Ascending aorta (tissue), 2 donors: ENCODE measurements at places on chromosomes 5 and 9.

- H3K27ac ChIP-seq = no peak overlapping the region
- no peaks in the 10 kb centered on the region for H3K27me3 ChIP-seq
- no peaks in the 10 kb centered on the region for H3K36me3 ChIP-seq
- DNase-seq = no peak
Observed at GRCh38 chr5:123455640-123456039, 32.4 kb upstream of the CEP120 start.

GRCh38 chr5:134642931-134643530, 5.6 kb upstream of the SEC24A start:
- DNase-seq = no peak
- no peak overlapping the region for H3K4me3 ChIP-seq
- H3K4me1 ChIP-seq = peaks cover 5% of the 10 kb centered on the region

DNA sequence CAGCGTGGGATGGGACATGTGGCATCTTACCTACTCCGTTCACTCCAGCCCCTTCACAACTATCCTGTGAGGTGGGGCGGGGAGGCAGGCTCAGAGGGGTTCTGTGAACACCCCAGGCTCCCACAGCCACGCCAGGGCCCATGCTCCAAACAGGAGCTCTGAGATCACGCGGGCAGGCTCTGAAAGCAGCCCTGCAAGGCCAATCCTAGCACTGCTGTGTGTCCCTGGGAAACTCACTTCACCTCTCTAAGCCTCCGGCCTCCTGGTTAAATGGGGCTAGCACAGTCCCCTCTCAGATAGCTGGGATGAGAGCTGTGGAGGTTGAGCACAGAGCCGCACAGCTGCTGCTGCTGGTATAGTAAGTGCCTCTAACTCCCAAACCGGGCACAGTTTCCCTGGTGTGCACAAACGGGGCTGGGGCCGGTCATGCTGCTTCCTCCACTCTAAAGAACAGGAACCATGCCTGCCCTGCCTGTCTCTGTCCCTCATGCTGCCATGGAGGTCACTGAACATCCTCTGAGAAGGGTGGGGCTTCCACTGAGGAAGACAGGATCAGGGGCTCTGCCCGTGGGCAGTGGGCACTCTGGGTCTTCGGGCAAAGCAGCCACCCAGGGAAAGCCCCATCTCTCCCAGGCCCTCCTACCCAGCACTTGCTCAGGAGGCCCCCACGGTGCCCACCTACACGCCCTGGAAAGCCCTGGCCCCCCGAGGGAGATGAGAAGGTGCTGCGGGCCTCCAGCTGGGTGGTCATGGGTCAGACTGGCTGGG, 13.0 kb upstream of the ASS1 start:
- H3K27ac ChIP-seq = no peak overlapping the region
- peaks cover 3% of the 10 kb centered on the region for H3K4me1 ChIP-seq
- H3K27me3 ChIP-seq = peaks cover 9% of the 10 kb centered on the region
- H3K36me3 ChIP-seq = no peaks in the 10 kb centered on the region

GRCh38 chr5:116068028-116068632, 16.7 kb upstream of the COMMD10 start:
- no peaks in the 10 kb centered on the region for H3K4me1 ChIP-seq
- H3K36me3 ChIP-seq = no peaks in the 10 kb centered on the region
- H3K27ac ChIP-seq = no peak overlapping the region
- H3K4me3 ChIP-seq = no peak overlapping the region
- H3K27me3 ChIP-seq = no peaks in the 10 kb centered on the region

DNA sequence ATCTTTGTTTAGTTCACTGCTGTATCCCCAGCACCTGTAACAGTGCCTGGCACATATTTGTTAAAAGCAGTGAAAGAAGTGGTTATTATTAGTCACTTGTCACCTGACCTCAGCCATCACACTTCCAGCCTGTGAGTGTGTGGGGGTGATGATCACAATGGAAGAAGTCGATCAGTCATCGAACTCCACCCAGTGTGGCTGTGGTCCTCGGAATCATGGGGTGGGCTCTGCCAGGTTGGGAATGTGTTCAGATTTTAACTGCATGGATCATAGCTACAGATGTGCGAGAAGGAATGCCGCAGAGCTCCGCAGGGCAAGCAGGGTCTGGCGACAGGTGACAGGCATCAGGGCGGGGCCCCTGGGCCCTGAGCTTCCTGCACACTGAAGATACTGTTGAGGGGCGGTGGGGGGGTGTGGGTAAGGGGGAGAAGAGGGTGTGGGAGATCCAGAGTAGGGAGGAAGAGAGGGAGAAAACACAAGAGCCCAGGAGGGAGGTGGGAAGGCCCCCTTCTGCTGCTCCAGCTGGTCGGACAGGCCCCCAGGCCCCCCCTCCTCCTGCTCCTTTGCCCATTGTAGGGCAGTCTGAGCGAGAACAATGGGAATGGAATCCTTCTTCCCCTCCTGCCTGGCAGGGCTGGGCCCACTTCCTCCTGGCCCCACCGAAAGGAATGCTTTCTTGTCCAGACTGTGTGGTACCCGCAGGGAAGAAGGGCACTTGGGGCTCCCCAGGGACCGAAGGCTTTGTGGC, 89.6 kb downstream of the SPRY4 start:
- no peaks in the 10 kb centered on the region for H3K36me3 ChIP-seq
- H3K4me3 ChIP-seq = no peak overlapping the region
- DNase-seq = no peak

- H3K4me3 ChIP-seq = no peak overlapping the region
- H3K4me1 ChIP-seq = no peaks in the 10 kb centered on the region
- H3K27me3 ChIP-seq = no peaks in the 10 kb centered on the region
- H3K36me3 ChIP-seq = no peaks in the 10 kb centered on the region
- no peak for DNase-seq
- H3K27ac ChIP-seq = no peak overlapping the region
Observed at GRCh38 chr5:137612576-137612975, 113.5 kb upstream of the SPOCK1 start.

GRCh38 chr5:203246-203930, 12.1 kb downstream of the LRRC14B start:
- DNase-seq = no peak
- peaks cover 18% of the 10 kb centered on the region for H3K36me3 ChIP-seq
- no peak overlapping the region for H3K27ac ChIP-seq
- no peaks in the 10 kb centered on the region for H3K27me3 ChIP-seq
- no peak overlapping the region for H3K4me3 ChIP-seq

GRCh38 chr5:65050826-65051498, 282.2 kb downstream of the CWC27 start:
- H3K4me3 ChIP-seq = no peak overlapping the region
- peak overlapping the region; percentile 4 for H3K27ac ChIP-seq
- no peaks in the 10 kb centered on the region for H3K27me3 ChIP-seq
- no peak for DNase-seq
- no peaks in the 10 kb centered on the region for H3K36me3 ChIP-seq

- peak; percentile 80 for DNase-seq
- H3K4me3 ChIP-seq = peak within 1 kb of the TSS; percentile 64
- no peaks in the 10 kb centered on the region for H3K36me3 ChIP-seq
- peaks cover 6% of the 10 kb centered on the region for H3K27me3 ChIP-seq
- H3K4me1 ChIP-seq = peaks cover 8% of the 10 kb centered on the region
Observed at GRCh38 chr5:55172937-55173686, at the start of gene CDC20B. Gene CDC20B, minus strand, starts transcription at chr5:55173177. Its CDS starts 177 bp downstream, at chr5:55173000.

GRCh38 chr5:60673334-60673733, 26.6 kb downstream of the DEPDC1B start:
- H3K36me3 ChIP-seq = no peaks in the 10 kb centered on the region
- DNase-seq = no peak
- H3K4me1 ChIP-seq = no peaks in the 10 kb centered on the region

DNA sequence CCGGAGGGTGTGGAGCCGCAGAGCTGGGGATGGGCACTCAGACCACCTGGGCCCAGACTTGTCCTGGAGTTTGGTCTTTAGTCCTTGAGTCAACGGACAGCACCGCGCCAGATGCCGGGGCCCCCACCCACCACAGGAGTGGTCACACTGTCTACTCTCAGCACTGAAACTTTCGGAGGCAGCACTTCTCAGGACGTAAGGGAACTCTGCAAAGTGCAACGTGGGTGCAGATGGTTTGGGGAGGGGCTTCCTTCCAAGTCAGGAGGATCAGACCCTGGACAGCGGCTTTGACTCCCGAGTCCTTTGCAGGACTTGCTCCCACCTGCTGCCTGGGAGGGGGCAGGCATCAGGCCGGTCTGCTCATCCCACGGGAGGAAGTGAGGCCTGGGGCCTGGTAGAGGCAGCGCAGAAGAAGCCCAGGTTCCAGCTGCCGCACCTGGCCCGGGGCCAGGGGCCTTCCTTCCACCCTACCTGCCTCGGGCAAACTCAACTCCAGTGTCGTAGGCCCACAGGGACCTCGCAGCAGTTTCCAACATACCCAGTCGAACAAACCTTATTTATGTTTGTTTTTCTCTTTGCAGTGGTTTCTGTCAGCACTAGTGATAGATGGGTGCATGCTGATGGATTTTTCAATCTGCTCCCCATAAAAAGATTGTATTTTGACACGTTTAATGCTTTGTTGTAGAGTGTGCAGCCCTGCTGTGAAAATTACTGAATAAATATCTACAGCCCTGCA, 149.8 kb upstream of the PPP1R26 start:
- no peaks in the 10 kb centered on the region for H3K36me3 ChIP-seq
- H3K27ac ChIP-seq = no peak overlapping the region
- H3K4me3 ChIP-seq = no peak overlapping the region
- no peaks in the 10 kb centered on the region for H3K27me3 ChIP-seq
- H3K4me1 ChIP-seq = no peaks in the 10 kb centered on the region
- no peak for DNase-seq

GRCh38 chr9:87063246-87063645, 115.9 kb upstream of the GAS1 start:
- peak overlapping the region; percentile 43 for H3K27ac ChIP-seq
- peaks cover 4% of the 10 kb centered on the region for H3K4me1 ChIP-seq
- no peaks in the 10 kb centered on the region for H3K36me3 ChIP-seq
- H3K4me3 ChIP-seq = no peak overlapping the region

DNA sequence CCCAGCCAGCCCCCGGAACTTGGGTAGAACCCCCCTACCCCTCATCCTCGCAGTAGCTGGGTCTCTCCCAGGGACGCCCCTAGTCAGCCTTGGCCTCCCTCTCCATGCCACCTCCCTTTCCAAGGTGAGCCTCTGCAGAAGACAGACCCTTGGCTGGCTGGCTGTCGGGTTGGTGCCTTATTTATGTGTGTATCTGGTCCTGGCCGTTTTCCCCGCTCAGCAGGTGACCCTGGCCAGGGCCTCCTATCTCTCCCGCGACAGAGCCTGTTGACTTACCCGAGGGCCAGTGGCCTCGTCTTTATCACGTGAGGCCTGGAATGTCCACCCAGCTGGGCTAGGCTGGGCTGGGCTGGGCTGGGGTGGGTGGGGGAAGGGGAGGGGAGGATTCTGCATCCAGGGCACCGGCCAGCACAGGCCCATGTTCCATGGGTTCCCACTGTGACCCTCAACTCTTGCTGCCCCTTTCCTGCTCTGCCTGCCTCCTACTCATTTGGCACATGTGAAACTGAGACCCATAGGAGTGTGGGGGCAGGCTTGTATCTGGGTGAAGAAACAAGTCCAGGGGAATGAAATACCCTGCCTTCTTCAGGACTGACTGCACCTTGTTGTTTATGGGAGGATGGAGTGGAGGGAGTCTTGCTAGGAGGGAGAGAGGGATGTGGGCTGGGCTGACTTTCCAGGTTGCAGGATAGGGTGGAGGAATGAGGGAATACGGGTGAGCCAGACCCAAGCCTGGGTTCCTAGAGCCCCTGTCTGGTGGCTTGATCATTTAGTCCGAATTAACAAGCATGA, 3.1 kb downstream of the CXXC5 start:
- peak overlapping the region; percentile 96 for H3K27ac ChIP-seq
- DNase-seq = peak; percentile 8
- H3K27me3 ChIP-seq = no peaks in the 10 kb centered on the region
- H3K4me1 ChIP-seq = peaks cover 55% of the 10 kb centered on the region
- H3K4me3 ChIP-seq = peak overlapping the region; percentile 76
- no peaks in the 10 kb centered on the region for H3K36me3 ChIP-seq

DNA sequence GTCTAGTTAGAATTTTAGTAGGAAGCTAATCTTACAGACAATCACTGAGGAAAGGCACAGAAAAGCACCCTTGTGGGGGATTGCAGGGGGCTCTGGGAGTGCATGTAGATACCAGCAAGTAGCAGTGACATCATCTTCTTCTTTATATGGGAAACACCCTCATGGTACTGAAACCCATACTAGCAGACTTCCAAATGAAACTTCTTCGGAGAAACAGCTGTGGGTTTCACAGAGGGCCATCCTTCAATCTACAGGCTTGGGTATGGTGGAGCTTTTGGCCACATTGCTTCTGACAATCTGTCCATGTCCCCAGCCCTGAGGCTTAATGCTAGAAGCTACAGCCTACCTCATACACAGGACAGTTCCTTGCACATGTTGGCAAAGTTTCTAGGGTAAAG, 165.2 kb upstream of the NFIB start:
- no peak overlapping the region for H3K27ac ChIP-seq
- H3K4me1 ChIP-seq = no peaks in the 10 kb centered on the region
- no peak for DNase-seq

GRCh38 chr5:178766936-178767912, 36.8 kb upstream of the ZNF354A start:
- no peak for DNase-seq
- no peak overlapping the region for H3K27ac ChIP-seq
- no peaks in the 10 kb centered on the region for H3K36me3 ChIP-seq
- no peak overlapping the region for H3K4me3 ChIP-seq

DNA sequence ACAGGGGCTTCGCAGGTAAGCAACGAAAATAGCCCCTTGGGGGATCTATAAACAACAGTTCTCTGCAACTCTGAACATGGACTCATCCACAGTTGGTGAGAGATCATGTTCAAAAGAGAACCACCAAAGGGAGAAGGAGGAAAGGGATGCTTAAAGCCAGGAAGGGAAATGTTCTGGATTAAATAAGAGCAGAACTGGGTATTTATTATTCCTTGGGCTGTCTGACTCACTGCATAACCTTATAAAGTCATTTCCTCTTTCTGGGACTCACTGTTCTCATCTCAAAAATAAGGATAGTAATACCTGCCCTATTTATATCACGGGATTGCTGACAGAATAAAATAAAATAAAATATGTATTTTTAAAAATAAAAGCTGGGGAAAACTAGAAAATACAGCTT, 11.2 kb upstream of the MARCHF3 start:
- H3K4me1 ChIP-seq = peaks cover 16% of the 10 kb centered on the region
- H3K4me3 ChIP-seq = no peak overlapping the region
- H3K27me3 ChIP-seq = no peaks in the 10 kb centered on the region

GRCh38 chr5:128213340-128213739, 129.8 kb downstream of the SLC12A2 start:
- H3K4me3 ChIP-seq = no peak overlapping the region
- no peaks in the 10 kb centered on the region for H3K36me3 ChIP-seq
- DNase-seq = no peak
- H3K27ac ChIP-seq = no peak overlapping the region
- H3K4me1 ChIP-seq = no peaks in the 10 kb centered on the region

DNA sequence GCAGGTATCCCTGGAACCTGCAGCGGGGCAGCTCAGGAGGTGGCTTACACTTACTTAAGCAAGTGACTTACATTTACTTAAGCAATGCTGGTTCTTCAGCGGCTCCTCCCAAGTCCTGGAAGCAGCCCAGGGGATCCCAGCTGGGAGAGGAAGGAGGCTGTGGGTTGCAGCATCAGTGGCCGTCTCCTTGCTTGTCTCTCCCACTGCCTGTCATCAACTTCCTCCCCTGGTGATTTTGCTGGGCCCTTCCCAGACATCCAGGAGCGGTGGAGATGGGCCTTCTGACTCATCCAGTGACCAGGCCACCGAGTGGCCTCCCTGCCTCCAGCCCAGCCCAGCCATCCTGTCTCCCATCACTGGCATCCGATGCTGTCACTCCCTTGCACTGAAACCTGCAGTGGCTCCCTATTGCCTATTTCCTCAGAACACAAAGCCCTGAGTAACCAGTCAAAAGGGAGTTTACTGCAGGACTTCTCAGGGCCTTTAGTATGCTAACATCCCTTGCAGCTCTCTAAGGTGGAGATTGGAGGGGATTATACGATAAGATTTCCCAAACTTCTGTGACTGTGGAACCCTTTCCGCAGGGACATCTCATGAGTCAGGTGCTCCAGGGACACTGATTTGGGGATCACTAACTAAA, 155.9 kb upstream of the PHYKPL start:
- no peak overlapping the region for H3K4me3 ChIP-seq
- H3K4me1 ChIP-seq = no peaks in the 10 kb centered on the region
- H3K27ac ChIP-seq = no peak overlapping the region
- no peaks in the 10 kb centered on the region for H3K36me3 ChIP-seq
- H3K27me3 ChIP-seq = no peaks in the 10 kb centered on the region
